ENCODE measurements at places on chromosomes 5 and 9.

DNA sequence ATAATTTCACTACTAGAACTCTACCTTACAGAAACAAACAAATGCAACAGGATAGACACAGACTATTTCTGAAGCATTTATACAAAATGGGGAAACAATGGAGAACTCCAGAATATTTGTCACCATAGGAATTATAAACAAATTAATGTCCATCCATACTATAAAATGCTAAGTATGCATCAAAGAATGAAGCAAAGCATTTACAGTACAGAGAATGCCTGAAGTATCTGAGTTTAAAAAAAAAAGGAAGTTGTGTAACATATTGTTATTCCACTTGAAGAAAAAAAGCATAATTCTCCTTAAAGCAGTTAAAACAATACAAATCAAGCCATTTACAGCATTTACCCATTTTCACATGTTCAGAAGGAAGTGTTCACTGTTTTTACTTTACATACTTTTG lies 53.0 kb downstream of the DROSHA start:
- no peak for DNase-seq

- no peak for DNase-seq
These were observed 615.0 kb upstream of the RIOK2 start for GRCh38 chr5:97797994-97798451.

GRCh38 chr5:98556712-98557111 lies 216.8 kb upstream of the RGMB start:
- DNase-seq: no peak

DNA sequence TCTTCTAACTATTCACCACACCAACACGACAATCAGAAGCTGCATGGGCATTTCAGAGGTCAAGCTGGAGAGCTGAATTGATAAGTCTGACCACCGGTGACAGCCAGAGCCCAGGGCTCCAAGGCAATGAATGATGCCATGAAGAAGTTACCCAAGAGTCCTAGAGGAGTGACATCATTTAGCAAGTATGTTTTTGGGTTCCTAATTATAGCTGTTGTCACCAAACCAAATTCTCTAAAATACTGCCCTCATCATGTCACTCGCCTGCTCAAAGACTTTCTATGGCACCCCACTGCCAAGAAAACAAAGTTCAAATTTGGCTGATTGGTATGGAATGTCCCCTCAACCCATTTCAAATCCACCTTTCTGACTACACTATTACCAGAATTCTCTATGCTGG lies 235.1 kb downstream of the SPOCK1 start:
- DNase-seq: no peak

- DNase-seq: no peak
These were observed 11.9 kb downstream of the DAB2 start for GRCh38 chr5:39412721-39413394.

GRCh38 chr5:54514291-54514690 lies 3.3 kb upstream of the SNX18 start:
- no peak for DNase-seq

DNA sequence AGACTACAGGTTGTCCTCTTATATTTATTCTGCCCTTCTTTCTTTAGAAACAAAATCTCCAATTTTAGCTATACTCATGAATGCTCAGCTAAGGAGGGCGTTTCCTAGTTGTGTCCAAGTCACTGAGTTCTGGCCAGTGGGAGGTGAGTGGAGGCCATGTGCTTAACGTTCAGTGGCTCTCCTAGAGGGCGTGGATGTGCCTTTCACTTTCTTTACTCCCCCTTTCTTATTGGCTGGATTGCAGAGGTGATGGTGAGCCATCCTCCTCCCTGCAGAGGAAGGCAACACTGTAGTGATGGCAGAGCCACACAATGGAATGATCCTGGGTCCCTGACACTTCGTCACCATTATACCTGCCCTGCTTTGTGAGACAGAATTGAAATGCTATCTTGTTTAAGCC lies 54.6 kb downstream of the ALG2 start:
- DNase-seq: no peak

- no peak for DNase-seq
These were observed 321.5 kb downstream of the NFIB start for GRCh38 chr9:13992138-13993088.

DNA sequence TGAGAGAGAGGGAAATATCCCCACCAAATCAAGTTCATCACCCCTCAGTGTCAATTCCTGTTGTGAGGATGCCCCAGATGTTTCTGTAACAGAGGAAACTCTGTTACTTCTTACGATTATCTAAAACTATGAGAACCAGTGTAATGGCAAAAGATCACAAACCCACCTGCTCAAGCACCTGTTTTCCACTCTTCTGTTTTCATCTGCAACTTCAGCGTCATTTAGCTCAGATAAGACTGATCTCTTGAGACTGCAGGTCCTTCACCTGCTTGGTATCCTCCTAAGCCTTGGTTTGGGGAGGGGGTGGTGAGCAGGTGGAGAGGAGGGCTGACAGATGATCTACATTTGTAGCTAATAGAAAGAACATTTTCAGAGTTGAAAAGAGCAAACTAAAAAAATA lies 229.3 kb downstream of the SLF1 start:
- DNase-seq: no peak

DNA sequence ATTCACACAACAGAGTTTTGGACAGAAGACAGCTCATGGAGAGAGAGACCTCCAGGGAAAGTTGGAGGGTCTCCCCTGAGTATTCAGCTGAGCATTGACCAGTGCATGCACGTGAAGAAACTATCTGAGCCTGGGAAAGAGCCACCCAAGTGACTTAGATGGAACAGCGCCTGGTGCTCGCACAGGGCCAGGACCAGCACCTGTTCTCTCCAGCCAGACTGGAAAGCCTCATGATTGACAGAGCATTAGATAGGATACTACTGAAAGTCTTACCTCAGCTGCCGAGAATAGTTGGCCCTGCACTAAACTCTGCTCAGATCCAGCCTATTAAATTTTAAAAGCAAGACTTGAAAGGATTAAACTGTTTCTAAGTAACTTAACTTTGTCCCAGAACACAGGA lies 28.3 kb upstream of the NEURL1B start:
- no peak for DNase-seq

- DNase-seq: no peak
These were observed 73.8 kb downstream of the RFX3 start for GRCh38 chr9:3451956-3452355.

GRCh38 chr5:71955723-71956122 lies 151.6 kb upstream of the MAP1B start:
- no peak for DNase-seq

GRCh38 chr5:14298126-14298847 lies 155.1 kb downstream of the TRIO start:
- DNase-seq: no peak

- no peak for DNase-seq
These were observed 14.1 kb upstream of the NTRK2 start for GRCh38 chr9:84655447-84655846.

DNA sequence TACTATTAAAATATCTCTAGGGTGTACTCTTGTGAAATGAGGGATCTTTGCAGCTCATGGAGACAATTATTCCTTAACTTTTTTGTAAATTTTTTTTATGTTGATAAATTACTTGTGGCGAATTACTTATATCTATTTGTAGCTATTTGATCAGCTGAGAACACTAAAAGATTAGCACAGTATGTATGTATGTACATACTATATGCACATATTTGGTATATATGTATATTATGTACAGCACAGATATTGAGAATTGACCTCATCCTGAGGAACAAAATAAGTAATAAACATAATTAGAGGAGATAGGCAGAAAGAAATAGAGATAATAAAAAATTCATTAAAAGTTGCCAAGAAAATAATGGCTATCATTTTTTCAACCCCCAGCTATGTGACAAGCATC lies 11.8 kb downstream of the CDKN2A start:
- no peak for DNase-seq

DNA sequence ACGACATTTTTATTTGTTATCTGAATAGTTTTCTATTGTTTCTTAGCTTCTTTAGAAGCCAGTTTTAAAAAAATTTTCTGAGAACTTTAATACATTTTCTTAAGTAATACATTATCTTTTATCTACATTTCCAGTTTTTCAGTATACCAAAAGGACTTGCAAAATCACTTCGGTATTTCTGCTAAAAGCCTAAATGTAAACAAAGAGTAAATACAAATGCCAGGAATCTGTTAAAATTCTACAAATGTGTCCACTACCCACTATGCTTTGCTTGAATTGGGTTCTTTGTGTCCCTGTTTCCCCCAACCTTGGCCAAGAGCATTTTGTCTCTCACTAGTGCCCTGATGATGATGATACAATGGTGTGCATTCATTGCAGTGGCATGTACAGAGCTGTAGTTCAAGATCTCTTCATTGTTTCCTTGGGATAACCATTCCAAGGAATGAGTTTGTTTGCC lies 611.2 kb downstream of the NR2F1-AS1 start:
- DNase-seq: no peak

- no peak for DNase-seq
These were observed 175.7 kb downstream of the MELK start for GRCh38 chr9:36748322-36748899.

DNA sequence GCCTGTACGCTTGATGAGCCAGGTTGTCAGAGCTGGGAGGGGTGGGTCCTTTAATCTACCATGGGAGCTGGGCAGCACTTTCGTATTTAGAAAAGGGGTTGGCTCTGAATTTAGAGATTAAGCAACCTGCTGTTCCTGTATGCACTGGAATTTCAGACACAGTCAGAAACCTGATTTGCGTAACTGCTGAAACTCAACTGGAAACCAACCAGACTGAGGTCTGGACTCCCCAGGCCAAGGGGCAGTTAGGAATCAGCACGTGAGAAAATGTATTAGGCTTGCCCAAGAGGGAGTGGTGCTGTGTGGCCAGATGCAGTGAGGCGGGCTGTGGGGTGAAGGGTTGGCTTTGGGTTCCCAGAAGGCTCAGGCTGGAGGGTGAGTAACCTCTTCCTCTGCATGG lies 235.0 kb downstream of the GOLPH3 start:
- DNase-seq: peak; percentile 19

DNA sequence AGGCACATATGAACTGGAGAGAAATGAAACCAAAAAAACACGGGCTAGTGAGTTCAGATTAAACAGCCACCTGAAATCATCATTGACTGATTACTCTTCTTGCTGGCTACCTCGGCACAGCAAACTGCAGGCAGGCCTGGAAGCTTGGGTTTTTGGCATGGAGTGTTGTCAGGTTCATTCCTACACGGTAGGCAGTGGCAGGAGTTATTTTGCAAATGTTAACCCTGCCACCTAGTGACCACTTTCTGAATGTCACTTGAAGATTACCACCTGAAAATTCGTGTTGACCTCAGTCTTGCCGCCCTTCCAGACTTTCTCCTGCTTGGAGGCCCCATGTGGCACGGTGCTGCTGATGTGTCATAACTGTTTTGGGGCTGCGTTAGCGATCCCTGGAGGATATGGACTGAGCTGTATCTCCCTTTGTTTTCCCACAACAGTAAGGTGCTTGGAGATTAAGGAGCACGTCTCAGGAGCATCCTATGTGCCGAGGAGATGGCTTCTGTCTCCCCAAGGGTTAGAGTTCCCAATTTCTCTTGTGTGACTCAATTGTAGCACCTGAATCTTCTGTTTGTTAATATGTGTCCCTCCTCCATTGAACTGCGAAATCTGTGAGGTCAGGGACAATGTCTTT lies 12.7 kb upstream of the CD180 start:
- DNase-seq: peak; percentile 66

- DNase-seq: no peak
These were observed 244.8 kb upstream of the IRX2 start for GRCh38 chr5:2996248-2996647.

GRCh38 chr9:116409129-116409528 lies 255.5 kb downstream of the PAPPA start:
- no peak for DNase-seq

DNA sequence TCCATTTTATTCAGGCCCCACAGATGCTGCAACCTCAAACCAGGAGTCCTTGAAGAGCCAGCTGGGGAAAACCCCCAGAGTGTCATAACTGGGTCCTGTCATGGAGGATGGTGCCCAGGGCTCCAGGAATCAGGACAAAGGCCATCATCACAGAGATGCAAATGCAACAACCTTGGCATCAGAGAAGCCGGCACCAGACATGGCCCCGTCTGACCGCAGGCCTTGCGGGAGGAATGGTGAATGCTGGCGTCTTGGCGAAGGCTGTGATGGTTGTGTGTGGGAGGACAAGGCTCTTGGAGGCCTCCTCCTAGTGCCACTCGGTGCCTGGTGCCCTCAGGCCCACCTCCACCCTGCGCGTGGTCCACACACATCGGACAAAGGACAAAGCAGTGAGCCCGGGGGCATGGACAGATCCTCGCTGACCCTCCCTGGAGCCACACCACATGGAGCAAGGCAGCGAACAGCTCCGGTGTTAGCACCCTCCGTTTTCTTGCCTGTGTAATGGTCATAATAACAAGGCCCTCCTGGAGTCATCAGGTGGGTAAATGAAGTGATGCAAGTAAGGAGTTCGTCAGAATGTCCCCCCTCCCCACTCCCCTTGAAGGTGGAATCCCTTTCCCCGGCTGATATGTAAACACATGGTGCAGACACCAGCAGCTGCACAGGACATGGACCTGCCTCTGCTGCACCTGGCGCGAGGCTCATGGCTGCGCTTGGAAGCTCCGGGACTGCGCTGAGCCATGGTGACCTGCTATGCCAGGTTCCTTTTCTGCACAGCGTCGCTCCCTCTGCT lies 380.7 kb downstream of the IRX2 start:
- peak; percentile 10 for DNase-seq

DNA sequence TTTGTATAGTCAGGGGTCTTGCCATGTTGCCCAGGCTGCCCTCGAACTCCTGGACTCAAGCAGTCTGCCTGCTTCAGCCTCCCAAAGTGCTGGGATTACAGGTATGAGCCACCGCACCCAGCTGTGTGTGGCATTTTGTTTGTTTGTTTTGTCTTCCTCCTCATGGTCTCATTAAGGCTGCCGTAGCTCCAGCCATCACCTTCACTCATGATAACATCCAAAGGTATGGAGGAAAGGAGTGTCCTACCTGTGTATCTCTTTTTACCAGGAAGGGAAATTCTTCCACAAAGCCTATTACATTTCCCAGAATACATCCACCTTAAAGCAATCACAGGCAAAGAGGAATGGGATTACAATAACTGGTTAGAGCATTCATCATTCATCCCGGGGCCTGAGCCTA lies 27.2 kb downstream of the LSM11 start:
- DNase-seq: no peak

DNA sequence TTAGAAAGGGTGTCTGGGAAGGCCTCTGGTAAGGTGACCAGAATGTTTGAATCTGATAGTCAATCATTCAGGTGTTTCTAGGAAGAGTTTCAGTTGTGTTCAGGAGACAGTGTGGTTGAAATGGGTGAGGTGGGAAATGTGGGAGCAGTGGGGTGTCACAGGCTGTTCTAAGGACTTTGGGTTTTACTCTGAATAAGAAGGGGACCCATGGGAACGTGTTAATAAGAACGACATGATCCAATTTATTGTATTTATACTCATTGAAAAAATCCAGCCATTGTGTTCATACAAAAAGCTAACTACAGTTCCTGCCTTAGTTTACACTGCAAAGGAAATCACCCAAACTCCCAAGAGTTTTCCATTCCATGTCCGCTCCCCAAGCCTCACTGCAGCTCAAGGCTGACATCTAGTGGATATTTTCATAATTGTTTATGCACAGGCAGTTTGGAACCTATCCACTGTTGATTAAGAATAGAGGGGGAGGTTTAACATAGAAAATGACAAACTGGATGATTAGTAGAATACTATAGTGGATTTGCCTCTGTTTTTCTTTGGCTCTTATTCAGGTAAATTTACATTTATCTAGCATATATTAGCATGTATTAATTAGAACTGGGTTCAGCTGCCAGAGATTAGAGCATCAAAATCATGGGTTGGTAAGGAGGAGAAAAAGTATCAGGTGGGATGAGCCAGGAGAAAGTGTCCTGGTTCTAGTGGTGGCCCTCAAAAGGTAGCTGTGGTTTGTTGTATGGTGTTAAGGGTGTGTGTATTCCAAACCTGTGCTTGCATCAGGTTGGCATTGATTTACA lies 17.7 kb downstream of the CAVIN4 start:
- DNase-seq: no peak

- DNase-seq: no peak
These were observed 205.7 kb downstream of the NTRK2 start for GRCh38 chr9:84875193-84875592.
